Epithelial cell of proximal tubule (primary cell): ENCODE measurements at places on chromosomes 1 and 21. TPM values are rescaled to one million over a fixed set of nuclear protein-coding genes. Genes with fewer than 3 reads are reported as not detected.

The MEX3A gene
- total RNA-seq: 14.8 and 19.0 TPM in 2 replicates

The NBPF10 gene
- 0.51 and 0.52 TPM in 2 replicates for total RNA-seq

The LIN28A gene
- not detected in 2 replicates for total RNA-seq

DNA sequence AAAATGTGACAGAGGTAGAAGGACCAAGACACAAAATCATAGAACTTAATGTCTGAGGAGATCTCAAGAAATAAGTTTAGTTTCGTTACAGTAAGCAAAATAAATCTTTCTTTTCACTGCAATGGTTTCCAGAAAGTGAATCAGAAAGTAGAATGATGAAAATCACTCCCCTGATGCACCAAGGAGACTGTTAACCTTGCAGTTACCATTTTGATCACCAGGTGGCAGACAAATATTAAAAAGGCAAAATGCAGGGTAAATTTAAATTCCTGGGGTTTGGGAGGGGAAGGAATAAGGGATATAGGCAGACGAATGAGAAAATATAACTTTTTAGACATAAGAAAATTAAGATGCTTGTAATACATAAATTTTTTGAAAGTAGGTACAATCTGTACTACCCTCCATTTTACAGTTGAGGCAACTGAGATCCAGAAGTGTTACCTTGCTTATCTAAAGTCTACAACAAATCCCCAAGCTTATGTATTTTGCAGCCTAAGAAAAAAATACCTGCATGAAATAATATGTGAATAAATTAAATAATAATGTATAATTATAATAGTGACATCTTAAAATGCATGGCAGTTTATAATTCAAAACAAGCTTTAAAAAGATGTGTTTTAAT lies 253.2 kb downstream of the CRB1 start:
- DNase-seq: no peak

DNA sequence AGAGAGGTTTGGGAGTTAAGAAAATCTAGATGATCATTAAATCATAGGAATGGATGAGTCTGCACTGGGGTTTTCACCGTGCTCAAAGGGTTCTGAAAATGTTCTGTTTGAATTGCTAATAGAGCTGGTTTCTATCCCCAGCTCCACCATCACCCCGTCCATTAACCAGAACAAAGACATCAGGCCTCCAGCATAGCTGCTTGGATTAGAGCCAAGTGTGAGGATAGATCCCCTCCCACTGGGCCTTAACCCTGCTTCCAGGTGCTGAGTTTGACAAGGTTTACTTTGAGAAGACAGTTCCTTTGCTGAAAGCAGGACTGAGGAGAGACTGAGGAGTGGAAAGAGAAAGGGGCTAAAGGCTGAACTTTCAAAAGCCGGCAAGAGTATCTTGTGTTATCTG lies 48.3 kb downstream of the MPZL1 start:
- no peak for DNase-seq

DNA sequence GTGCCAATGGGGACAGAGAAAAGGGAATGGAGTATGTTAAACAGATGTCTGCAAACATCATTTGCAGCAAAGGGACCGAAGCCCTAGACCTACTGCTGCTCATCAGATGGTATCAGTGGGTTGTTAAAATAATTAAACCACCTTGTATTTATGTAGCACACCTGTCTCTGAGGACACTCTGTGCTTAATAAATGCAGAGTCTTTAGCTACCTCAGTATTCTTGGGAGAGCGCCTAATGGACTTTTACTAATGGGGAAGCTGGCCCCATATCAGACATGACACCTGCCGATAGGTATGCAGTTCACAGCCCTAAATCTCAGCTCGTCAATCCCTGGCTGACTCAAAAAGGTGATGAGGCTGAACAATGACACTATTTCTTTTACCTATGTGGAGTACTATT lies 54.4 kb downstream of the SYT6 start:
- DNase-seq: no peak

- DNase-seq: no peak
Observed at GRCh38 chr1:65193129-65193695, 45.2 kb downstream of the AK4 start.
